ENCODE measurements at places on chromosomes 6 and 20. TPM values are rescaled to one million over a fixed set of nuclear protein-coding genes. Genes with fewer than 3 reads are reported as not detected.

Gene SLC17A3
- not detected for total RNA-seq

Gene BPIFB2
- total RNA-seq: not detected

Gene BMP6
- 2.3 TPM for total RNA-seq

Gene PNLDC1
- not detected for total RNA-seq

Gene COL12A1
- total RNA-seq: 170 TPM

Gene CST7
- not detected for total RNA-seq

Measured in pericardium fibroblast (primary cell).